HFFc6 (cell line): ENCODE measurements at places on chromosomes 2 and 18.

DNA sequence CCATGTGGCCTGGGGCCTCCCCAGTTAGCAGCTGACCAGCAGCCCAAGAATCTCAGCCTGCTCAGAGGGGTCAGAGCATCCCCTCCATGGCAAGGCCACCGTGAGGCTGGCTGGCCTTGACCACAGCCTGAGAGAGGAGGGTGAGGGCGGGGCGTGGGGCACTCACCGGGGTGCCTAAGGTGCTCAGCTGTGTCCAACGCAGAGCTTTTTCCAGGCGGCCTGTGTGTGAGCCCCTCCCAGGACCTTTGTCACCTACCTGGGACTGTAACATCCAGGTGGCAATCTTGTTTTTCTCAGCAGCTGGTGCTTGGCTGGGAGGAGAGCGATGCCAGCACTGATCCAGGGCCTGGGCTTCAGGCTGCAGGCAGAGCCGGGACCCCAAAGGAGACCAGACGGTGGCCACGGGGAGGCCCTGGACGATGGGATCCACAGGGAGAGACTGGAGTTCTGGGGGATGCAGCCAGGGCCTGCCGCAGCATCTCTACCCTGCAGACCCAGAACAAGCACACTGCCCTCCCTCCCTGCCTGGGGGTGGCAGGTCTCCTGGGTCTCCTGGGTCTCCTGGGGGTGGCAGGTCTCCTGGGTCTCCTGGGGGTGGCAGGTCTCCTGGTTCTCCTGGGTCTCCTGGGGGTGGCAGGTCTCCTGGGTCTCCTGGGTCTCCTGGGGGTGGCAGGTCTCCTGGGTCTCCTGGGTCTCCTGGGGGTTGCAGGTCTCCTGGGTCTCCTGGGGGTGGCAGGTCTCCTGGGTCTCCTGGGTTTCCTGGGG lies 12.3 kb downstream of the SNED1 start:
- no peak for DNase-seq

- no peak for DNase-seq
These were observed 89.1 kb downstream of the AKAIN1 start for GRCh38 chr18:5107988-5108387.

GRCh38 chr18:52408800-52409302 lies 68.9 kb downstream of the DCC start:
- DNase-seq = no peak

GRCh38 chr2:204170411-204170810 lies 233.8 kb downstream of the ICOS start:
- DNase-seq = no peak

DNA sequence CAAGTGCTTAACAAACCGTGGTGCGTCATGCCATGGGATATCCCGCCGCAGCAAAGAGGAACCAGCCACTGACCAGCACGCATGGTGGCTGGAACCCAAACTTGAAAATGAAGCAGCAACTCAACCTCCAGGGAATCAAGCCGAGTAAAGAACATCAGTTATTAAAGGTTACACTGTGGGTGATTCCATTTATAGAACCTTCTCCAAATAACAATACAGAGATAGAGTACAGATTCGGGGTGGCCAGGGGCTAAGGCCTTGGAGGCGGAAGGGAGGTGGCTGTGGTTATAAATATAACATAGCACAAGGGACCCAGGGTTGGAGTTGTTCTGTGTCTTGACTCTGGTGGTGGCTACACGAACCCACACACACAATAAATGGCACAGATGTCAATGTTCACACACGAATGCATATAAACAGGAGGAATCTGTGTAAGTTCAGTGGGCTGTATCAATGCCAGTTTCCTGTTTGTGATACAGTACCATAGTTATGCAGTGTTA lies 123.1 kb downstream of the EIPR1 start:
- no peak for DNase-seq
